ENCODE measurements at places on chromosomes 3 and 15.

- no peak for DNase-seq
These were observed 18.8 kb upstream of the SPATA12 start for GRCh38 chr3:57041674-57042073.

DNA sequence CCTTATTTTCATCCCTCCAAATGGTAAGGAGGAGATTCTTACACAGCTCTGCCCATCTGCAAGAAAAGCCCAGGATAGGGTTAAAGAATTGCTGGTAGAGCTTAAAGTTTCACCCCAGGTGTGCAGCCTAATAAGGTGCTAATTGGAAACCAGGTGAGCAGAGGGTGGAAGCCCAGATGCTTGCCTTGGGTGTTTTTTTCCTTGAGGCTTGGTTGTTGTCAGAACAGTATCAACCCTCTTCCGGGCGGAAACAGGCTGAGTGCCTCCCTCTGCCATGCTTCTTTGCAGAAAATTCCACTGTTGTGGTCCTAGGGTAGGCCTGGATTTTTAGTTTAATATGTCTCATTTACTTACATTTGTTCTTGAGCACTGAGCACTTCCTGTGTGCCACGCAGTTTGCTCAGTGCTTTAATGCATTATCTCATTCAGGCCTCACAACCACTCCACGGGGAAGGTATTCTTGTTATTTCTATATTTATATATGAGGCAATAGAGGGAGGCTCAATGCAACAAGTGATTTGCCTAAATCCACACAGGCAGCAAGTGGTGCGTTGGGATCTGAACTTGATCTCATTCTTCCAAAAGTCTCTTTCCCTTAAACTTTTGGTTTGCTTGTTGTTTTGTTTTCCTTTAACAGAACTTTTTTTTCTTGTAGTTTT lies 115.0 kb upstream of the LRIG1 start:
- DNase-seq: no peak

DNA sequence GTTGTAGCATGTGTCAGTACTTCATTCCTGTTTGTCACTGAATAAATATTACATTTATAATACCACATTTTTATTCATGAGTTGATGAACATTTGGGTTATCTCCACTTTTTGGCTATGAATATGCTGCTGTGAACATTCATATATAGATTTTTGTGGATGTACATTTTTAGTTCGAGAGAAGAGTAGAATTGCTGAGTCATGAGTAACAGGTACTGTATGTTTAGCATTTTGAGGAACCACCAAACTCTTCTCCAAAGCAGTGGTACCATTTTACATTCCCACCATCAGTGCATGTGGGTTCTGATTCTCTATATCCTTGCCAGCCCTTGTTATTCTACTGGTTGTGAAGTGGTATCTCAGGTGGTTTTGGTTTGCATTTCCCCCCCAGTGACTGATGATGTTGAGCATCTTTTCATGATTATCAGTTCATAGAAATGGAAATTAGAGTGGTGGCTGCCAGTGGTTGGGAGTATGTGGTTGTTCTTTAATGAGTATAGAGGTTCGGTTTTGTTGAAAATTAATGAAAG lies 59.6 kb downstream of the CCDC66 start:
- no peak for DNase-seq

DNA sequence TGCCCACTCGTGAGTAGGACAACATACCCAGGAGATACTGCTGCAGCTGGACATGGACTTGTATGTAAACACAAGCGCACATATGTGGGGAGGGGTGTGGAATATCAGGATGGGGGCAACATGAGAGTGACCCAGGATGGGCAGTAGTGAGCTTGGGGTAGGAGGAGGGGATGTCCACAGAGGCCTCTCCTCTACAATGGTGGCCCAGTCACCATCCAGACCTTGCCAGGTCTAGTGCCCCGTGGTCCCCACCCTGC lies 266 bp upstream of the ZBTB47 start:
- DNase-seq: no peak

DNA sequence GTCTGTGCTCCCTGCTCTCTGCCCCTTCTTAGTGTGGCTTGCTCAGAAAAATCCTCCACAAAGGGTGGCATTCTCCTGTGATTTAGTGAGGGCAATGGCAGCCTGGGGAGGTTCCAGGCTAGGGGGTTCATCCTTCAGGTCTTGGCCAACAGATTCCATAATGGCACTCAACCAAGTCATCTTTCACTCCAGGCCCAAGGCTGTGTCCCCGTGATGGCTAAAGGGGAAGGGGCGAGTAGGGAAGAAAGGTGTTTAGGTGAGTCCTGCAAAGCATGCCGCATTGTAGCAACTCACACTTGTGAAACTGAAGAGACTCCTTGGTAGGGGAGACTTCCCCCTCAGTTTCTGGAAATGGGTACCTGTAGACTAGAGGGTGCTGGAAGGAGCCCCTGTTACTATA lies 105.6 kb downstream of the THSD4 start:
- no peak for DNase-seq

DNA sequence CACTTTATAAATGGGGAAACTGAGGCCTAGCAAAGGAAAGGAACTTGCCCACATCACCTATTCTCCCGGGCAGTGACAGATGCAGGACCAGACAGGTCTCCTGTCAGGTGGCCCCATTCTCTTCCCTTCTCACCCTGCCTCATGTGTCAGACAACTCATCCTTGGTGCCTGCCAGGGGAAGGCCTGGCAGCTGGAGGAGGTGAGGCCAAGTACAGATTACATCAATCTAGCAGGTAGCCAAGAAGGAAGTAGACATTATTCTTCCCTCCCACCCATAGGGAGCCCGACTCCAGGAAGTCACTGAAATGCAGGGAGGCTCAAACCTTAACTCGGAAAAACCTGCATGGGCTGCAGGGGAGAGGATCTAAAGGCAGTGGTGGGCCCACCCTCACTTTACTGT lies 39.6 kb downstream of the DAPK2 start:
- no peak for DNase-seq

DNA sequence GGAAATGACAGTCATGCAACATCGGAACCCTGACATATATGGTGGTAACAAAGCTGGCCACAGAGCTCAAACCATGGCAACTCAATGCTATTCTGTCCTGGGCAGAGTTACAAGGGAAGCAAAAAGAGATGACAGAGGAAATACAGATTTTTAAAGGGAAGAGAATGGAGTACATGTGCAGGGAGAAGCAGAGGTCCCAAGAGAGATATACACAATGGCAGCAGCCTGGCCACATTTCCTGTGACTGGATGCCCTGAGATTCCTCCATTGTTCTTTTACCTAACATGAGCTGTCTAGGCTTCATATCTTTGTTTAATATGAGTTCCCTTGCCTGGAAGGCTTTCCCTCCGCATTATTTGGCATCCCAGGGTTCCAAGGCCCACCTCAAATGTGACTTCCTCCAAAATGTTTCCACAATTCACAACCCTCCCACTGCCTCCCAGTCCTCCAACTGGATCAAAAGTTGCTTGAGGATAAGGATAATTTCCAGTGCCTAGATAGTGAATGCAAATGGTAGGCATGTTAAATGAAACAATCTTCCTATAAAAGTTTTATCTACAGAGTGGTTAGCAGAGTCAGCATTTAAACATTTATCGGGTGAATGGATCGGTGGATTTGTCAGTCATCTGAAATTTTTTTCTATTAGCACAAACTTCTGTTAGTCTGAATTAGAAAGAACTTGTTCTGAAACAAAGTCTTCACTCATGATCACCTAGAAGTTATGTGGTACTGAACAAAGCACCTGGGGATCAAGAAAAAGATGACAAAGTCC lies 86.2 kb downstream of the DHX30 start:
- no peak for DNase-seq

DNA sequence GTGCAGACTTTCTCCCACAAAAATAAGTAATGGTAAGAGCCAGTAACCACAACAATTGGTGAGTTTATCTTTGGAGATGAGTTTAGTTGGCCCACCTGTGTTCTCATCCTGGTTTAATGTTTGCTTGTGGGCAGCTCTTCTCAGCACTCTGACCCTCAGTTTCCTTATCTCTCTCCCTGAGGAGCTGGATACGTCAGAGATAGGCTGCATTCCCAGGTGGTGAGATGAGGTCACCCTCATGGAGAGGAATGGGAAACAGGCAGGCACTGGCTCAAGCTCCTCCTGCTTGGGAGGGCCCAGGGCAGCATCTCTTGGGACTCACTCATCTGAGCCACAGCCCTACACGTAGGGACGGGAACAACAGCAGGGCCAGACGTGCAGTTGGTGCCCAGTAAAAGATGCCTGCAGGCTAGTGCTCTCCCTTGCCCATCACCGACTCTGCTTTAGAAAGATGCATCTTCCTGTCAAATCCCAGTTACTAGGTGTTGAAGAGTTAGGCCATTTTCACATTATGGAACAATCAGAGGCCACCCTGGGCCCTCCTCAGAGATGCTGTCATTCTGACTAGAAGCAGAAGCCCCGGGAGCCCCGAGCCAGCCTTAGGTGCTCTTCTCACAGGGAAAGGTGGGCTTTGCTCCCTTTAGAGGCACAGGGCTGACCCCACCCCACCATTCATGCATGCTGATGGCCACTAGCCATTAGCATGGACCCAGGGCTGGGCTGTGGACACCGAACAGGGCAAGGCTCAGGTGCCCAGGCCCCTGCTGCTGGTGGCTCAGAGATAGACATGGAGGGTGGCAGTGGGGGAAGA lies 59.7 kb downstream of the GRIP2 start:
- no peak for DNase-seq

- no peak for DNase-seq
These were observed 96.2 kb downstream of the DUT start for GRCh38 chr15:48427479-48427878.

DNA sequence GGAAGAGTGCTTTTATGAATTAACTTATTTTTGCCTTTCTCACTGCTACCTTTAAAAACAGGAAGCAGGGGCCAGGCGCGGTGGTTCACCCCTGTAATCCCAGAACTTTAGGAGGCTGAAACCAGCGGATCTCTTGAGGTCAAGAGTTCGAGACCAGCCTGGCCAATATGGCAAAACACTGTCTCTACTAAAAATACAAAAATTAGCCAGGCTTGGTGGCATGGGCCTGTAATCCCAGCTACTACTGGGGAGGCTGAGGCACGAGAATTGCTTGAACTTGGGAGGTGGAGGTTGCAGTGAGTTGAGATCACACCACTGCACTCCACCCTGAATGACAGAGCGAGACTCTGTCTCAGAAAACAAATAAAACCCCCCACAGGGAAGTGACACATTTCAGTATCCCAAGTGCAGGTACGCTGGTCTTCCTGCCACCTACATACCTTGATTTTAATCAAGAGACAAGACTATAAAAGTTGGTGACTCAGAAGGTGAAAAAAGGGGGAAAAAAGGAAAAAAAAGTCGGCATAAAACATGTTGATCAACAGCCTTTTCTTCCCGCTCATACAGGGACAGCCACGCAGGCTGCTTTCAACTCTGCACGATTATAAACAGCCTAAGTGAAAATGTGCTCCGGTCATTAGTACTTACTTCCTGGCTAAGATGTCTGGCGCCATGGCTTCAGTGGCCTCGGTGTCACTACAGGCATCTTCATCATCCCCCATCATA lies 18.8 kb downstream of the PPP1R2 start:
- no peak for DNase-seq

DNA sequence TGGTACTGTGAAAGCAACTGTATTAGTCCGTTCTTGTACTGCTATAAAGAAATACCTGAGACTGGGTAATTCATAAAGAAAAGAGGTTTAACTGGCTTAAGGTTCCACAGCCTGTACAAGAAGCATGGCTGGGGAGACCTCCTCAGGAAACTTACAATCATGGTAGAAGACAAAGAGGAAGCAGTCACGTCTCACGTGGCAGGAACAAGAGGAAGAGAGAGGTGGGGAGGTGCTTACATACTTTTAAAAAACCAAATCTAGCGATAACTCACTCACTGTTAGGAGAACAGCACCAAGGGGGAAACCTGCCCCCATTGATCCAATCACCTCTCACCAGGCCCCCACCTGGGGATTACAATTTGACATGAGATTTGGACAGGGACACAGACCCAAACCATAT lies 48.9 kb downstream of the IQGAP1 start:
- no peak for DNase-seq

- DNase-seq: no peak
These were observed 1.2 kb downstream of the CACNA2D2 start for GRCh38 chr3:50502225-50502583.

GRCh38 chr15:39919748-39920509 lies at the start of gene GPR176:
Gene GPR176 (minus strand): TSS chr15:39920266. CDS start chr15:39920026, 240 bp downstream.
- DNase-seq: peak; percentile 40

- DNase-seq: no peak
These were observed 156.7 kb upstream of the CCDC54 start for GRCh38 chr3:107220538-107220937.

GRCh38 chr3:13475871-13476590 lies 4.1 kb upstream of the HDAC11 start:
- no peak for DNase-seq

DNA sequence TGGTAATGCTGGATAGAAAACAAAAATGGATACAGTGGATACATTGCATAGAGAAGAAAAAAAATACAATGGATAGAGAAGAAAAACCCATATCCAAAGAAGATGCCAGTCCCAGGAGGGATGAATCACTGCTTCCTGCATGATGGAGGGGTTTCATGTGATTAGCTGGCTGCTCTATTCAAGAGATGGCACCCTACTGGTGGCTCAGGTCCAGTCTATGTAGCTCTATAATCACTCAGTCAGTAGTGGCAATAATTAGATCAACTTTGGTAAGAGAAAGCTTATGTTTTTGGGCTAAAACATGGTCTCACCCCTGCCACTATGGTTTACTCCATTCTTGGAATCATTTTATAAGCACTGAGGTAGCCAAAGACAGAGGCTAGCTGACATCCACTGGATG lies 33.7 kb upstream of the NOX5 start:
- DNase-seq: no peak

- no peak for DNase-seq
These were observed 3.1 kb downstream of the CSRNP1 start for GRCh38 chr3:39150148-39150802.

DNA sequence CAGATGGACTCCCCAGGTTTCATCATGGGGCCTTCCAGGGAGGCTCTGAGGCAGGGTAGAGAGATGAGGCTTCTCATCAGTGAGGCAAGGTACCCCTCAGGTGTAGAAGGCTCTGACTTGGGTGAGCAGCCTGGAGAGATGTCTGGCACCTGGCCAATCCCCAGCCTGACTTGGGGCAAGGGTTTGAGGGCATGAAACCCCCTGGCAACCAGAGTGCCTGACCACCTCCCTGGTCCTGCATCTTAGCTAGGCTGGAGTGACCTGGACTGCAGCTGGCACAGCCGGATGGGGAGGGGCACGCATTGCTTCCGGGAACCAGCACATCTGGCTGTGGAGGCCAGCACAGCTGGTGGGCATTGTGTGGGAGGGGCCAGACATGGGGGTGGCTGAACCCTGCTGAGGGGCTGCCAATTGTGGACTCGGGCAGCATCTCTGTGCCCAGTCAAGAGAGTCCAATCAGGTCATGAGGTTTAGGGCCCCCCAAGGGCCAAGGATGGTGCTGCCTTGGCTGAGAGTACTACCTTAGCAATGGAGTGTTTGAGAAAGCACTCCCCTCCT lies 1.9 kb downstream of the ZBTB47 start:
- no peak for DNase-seq
